ENCODE measurements at places on chromosomes 16 and 17. TPM values are rescaled to one million over a fixed set of nuclear protein-coding genes. Genes with fewer than 3 reads are reported as not detected.
A peak's percentile ranks its signal among the peaks of the same experiment; 100 is the strongest.

- DNase-seq = no peak
- H3K27me3 ChIP-seq = no peaks in the 10 kb centered on the region
- H3K4me3 ChIP-seq = no peak overlapping the region
- H3K4me1 ChIP-seq = no peaks in the 10 kb centered on the region
- H3K27ac ChIP-seq = no peak overlapping the region
Observed at GRCh38 chr16:21989133-21989532, 11.8 kb downstream of the PDZD9 start.

- peak; percentile 94 for DNase-seq
- H3K36me3 ChIP-seq = no peaks in the 10 kb centered on the region
- no peak overlapping the region for H3K4me3 ChIP-seq
- H3K27ac ChIP-seq = no peak overlapping the region
- no peaks in the 10 kb centered on the region for H3K27me3 ChIP-seq
Observed at GRCh38 chr17:64320613-64321553, 57.8 kb upstream of the TEX2 start.

- no peaks in the 10 kb centered on the region for H3K36me3 ChIP-seq
- DNase-seq = no peak
- H3K27me3 ChIP-seq = peaks cover 16% of the 10 kb centered on the region
- no peak overlapping the region for H3K4me3 ChIP-seq
Observed at GRCh38 chr17:46776298-46777005, 42.0 kb downstream of the WNT3 start.

ABCC12 gene
- not detected for total RNA-seq

WSCD1 gene
- total RNA-seq = not detected
